ENCODE measurements at places on chromosomes 12 and 14. TPM values are rescaled to one million over a fixed set of nuclear protein-coding genes. Genes with fewer than 3 reads are reported as not detected.

DNA sequence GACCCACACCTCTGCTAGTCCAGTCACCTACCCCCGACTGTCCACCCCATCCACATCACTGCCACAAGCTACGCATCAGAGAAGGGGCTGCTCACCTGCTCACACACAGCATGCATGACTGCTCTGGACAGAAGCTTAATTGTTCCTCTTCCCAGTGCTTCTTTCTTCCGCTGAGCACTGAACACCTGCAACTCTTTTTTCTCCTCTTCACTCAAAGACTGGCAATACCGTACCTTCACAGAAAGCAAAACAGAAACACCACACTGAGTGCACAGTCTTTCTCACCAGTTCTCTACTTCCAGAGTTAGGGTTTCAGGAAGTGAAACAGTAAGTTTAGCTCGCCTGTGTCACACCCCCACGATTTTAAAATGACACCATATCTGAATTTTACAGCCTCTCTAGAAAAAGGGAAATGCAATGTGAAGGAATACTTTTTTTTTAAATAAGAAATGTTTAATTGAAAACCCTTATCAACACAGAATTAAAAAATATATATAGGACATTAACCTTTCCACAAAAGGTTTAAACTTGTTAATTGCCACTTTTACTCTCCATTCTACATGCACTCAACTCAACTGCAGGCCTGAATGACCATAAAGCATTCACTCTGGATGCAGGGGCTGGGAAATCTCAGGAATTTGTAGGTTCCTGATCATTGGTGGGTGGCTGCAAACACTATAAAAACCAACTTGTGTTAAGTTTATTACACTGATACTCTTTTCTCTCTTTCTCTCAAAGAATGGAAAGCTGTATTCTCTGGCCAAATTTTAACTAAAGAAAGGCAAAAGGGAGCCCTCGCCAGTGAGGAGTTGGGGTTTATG, 120.0 kb downstream of the PRICKLE1 start:
- no peak for DNase-seq

DNA sequence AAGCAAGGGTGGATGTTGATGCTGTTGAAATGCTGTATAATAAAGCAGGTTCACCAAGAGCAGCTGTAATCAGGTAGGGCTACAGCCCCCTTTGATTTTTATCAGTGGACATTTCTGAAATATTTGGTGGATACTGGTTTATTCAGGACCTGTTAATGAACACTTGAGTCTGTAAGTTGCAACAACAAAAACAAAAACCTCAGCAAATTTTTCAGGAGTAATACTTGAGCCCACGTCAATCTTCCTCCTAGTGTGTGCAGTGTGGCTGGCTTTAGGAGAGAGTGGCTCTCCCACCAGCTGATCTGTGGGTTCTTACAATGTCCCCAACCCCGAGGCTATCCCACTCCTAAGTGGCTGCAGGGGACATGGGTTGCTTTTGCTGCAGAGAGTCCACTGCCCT, 347.8 kb downstream of the GLT1D1 start:
- no peak for DNase-seq

GRCh38 chr12:68675101-68675842, 11.5 kb upstream of the NUP107 start:
- no peak for DNase-seq

DNA sequence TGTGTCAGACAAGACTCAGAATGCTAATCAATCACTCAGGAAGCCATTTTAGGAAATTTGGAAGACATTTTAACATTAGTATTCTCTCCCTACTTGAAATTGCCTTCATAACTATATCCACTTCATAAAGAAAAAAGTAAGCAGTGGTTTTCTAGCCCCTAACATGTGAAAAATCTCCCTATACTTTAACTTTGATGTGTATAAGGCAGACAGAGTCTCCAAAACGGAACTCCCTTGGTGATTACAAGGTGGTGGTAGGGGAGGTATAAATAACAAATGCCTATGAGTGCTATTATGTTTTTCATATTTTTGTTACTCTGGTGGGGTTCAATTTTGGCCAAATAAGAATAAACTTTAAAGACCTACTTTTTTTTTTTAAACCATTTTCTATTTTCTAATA, 300.3 kb downstream of the BTG1 start:
- no peak for DNase-seq

ZNF891 gene
- 4.9 TPM for total RNA-seq

GRCh38 chr12:8590842-8591545, 21.7 kb downstream of the AICDA start:
- no peak for DNase-seq

DNA sequence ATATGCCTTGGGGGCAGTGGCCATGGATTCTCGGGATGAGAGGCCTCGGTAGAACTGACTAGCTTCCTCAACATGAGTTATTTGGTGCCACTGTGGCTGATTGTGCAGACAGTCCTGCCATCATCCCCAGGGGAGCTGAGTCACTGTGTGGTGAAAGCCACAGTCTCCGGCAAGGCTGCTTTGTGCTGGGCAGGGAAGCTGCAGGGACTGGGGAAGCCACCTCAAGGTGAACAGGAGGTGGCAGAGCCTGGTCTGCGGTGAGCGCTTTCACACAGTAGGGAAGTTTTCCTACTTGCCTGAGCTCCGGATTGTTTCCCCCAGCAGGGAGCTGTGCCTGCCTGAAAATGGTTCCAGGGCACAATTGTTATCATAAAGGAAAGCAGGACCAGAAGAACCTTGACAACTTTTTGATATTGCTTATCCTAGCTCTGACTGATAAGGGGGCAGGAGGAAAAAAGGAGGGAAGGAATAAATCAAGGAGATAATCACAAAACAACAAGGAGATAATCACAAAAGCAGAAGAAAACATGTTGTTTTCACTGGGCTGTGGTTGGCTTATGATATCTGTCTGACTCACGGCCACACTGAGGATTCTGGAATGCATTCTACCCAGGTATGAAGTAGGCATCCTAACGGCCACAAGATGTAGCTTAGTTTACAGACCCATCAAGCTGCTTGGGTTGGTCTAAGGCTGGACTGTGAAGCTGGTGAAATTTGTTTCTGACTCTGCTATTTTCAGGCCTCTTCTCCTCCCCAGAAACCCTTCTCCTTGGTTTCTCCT, 32.2 kb upstream of the GNG2 start:
- DNase-seq, result peak; percentile 72

B3GNT4 gene
- not detected for total RNA-seq

DNA sequence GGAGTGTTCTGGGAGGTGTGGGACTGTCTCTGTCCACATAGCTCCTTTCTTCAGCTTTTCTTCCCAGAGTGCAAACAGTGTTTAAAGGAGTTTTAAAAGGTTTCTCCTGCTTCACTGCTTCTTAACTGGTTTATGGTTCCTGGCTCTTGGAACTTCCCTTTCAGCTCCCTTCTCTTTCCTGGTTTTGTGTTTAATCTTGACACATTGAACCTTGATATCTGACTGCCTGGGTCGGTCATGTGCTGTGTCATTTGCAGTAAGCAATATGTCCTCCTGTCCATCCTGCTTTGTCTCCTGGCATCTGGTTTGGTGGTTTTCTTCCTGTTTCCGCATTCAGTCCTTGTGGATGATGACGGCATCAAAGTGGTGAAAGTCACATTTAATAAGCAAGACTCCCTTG, 2.2 kb downstream of the TMEM106C start:
- DNase-seq, result no peak

GRCh38 chr12:87943762-87944161, 85.4 kb downstream of the C12orf50 start:
- no peak for DNase-seq

ALX1 gene
- not detected for total RNA-seq

DNA sequence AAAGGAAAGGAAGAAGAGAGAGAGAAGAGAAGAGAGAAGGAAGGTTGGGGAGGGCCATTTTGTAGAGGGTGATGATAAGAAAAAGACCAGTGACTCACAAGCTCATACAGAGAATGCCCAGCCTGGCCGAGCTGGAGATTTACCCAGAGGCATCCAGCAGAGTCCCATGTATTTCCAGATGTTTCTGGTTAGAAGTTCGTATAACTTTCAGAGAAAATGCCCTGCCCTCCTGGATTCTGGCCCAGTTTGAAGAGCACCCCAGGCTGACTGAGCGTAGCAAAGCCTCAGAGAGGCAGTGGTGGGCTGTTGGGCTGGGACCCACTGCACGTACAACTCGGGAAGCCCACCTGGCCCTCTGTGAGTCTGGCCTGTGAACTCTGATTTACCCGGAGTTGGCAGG, 221.8 kb downstream of the SLC41A2 start:
- no peak for DNase-seq

PPP1R3E gene
- total RNA-seq, result 9.3 TPM

TRIM9 gene
- total RNA-seq, result 7.9 TPM

COX8C gene
- total RNA-seq, result not detected

GRCh38 chr12:3145033-3145432, 67.9 kb downstream of the TSPAN9 start:
- DNase-seq, result peak; percentile 42

OASL gene
- 0.96 TPM for total RNA-seq

DNA sequence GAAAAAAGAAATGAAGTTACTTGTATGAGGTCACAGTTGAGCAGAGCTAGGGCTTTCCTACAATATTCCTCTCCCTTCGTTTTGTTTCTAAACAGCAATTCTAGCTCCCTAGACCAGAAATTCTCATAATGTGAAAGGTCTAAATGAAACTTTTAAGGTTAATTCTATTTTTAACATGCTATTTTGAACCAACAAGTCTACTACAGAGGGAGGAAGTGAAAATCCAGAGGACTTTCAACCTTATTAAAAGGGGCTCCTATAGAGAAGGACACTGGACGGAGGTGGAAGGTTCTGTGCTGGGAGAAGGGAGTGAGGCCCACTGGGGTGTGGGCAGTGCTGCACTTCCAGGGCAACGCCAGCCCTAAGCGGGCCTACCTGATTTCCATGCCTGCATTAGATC, 13.4 kb downstream of the GSG1 start:
- DNase-seq, result no peak

- DNase-seq, result peak; percentile 88
Observed at GRCh38 chr12:104672501-104673265, 215.9 kb downstream of the CHST11 start.

ACVRL1 gene
- total RNA-seq, result 53.6 TPM

DNA sequence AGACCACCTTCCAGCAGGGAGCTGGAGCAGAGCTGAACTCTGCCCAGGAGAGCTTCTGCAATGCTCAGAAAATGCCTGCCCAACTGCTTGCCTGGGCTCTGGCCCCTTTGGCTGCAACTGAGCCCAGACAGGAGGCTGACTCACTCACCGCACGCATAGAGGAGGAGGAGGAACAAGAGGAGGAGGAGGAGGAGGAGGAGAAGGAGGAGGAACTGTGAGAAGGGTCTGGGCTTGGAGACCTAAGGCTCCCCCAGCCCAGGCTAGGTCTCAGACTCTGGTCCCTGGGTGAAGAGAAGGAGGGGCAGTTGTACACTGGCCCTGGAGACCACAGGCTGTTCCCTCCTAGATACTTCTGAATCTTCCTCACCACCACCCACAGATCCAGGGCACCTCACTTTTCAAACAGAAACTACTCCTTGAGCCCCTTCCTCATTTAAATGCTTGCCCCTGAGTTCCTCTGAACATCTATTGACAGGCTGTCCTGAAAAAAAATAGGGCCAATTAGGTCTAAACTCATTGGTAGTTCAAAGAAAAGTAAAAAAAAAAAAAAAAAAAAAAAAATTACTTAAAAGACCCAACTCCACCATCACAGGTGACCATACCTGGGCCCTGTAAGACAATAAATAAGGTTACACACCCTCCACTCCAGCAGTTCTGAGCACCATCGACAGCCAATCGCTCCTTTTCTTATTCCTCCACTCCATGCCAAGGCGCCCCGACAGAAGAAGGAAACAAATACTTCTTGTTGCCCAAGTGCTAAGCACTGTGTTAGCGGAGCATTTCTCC, 674 bp downstream of the VDR start:
- peak; percentile 86 for DNase-seq

DNA sequence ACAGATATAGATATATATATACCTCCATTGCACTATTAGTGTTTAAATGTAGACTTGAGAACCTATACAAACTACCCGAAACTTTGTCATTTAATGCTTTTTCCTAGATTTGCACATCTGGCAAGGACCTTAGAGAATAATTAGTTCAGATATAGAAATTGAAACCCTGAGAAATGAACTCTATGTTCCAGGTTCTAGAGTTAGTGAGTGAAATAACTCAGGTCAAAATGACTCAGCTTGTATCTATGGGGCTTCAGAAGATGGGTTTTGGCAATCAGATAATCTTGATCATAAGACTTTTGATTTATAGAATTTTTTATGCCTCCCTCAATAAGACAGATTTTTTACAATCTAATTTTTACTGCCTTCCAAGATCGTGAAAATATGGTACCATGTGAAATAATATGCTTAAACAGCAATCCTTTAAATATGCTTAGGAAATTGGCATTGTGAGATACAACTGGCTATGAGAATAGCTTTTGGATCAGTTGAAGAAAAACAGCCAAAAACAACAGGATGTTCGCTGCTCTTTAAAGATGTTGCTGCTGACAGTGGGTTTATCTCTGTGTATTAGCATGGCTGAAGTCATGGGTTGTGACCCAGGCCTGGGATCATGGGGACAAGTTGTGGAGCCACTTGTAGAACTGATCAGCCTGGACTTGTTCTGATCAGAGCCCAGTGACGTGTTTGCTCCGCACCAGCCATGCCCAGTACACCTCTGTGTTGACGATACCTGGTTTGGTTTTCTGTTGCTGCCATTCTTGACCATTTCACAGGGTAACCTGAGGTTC, 63.6 kb downstream of the TTLL5 start:
- DNase-seq, result no peak

Data from aorta (tissue), 5 donors.